ENCODE measurements at places on chromosomes 6 and 20. TPM values are rescaled to one million over a fixed set of nuclear protein-coding genes. Genes with fewer than 3 reads are reported as not detected.

LBP gene
- not detected for total RNA-seq

TNXB gene
- total RNA-seq: 8.3 TPM

FOXC1 gene
- total RNA-seq: not detected

MLIP gene
- total RNA-seq: not detected

GMEB2 gene
- 34.0 TPM for total RNA-seq

NMBR gene
- not detected for total RNA-seq

DAAM2 gene
- not detected for total RNA-seq

DNA sequence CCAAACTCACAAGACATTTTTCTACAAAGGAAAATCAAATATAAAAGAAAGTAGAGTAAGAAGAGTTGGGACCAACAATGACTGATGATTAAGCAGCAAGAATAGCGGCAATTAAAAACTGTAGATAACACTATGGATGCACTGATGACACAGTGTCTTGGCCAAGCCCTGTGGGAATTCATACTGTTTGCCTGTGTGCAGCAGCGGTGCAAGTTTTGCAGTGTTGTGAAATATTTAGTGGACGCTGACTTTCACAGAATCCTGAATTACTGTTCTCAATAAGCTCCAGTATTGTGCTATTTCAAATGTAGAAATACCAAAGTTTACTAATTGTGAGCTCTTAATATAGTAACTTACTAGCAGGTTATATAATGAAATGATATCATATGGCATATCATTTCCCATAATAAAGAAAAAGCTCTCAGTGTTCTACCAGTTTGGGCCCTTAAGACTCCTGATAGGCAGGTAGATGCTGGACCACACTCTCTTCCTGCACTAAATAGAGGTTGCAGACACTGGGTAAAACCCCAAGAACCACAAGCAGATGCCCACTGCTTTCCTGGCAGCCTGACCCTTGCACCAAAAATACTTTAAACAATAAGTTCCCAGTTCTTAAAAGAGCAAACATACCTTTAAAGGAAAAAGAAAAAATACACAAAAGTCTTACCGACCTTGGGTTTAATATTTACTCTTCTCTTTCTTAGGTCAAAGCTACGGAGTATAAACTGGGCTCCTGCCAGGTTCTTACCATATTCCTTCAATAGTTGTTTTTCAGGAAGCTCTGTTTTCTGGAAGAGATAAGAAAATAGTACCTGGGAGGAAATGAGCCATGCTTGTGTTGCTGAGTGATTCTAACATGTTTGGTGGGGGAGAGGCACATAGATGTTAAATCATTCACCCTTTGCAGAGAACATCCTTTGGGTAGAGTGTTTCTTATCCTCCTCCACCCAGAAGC, 41.6 kb downstream of the ANKEF1 start:
- DNase-seq: no peak

GRCh38 chr20:58623579-58624473, 27.3 kb upstream of the STX16 start:
- DNase-seq: no peak

DNA sequence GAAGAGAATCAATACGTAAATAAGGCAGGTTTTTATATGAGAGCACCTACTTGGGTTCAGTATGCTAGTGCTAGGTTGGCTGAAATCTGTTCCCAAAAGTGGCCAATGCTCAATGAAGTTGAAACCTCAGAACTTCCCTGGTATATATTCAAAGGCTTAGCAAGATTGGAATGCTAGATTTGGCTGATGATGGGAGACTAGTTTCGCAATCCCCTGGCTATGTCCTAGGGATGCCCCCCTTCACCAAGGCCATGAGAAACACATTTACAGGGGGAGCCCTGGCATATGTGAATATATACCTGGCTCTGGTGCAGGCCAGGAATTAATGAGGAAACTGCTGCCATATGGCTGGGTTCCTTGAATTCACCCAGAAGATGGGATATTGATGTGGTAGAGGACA, 142.4 kb upstream of the C6orf118 start:
- no peak for DNase-seq

GRCh38 chr6:120966321-120966720, 368.0 kb downstream of the TBC1D32 start:
- DNase-seq: no peak

- no peak for DNase-seq
Measured at GRCh38 chr6:33716890-33717632, 5.6 kb upstream of the UQCC2 start.

DNA sequence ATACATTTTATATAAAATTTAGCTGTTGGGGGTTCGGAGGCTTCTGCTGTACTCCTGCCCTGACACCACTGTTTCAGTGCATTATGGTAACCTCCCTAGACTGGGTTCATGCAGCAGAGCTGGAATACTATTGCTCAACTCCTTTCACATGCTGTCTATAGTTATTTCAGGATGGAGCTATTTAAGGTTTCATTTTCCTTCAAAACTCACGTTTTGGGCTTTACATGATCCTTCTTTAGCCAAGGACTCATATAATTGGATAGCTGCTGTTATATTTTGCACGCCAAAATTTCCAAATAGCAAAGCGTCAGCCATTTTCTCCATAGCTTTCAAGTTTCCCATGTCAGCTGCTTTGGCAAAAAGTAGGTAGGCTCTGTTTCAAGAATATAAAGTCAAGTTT, 76.8 kb downstream of the SEL1L2 start:
- DNase-seq: no peak

GRCh38 chr6:19851241-19852089, 14.3 kb downstream of the ID4 start:
- DNase-seq: no peak

DNA sequence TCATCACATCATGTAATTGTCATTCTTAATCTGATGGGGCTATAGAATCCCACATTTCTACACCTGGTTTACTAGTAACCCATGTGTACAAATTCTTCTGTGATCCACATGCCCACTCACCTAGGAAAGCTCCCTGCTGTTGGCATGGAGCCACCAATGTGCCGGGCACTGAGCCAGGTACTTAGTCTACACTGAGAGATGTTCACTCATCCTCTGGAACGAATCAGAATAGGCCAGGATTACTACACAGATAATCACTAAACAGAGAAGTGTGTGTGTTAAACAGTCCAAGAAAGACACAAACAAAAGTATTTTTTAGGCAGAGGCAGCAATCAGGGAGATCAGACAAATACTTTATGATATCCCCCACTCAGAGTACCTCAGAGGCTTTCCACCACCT, 193.2 kb upstream of the VGLL2 start:
- no peak for DNase-seq

DNA sequence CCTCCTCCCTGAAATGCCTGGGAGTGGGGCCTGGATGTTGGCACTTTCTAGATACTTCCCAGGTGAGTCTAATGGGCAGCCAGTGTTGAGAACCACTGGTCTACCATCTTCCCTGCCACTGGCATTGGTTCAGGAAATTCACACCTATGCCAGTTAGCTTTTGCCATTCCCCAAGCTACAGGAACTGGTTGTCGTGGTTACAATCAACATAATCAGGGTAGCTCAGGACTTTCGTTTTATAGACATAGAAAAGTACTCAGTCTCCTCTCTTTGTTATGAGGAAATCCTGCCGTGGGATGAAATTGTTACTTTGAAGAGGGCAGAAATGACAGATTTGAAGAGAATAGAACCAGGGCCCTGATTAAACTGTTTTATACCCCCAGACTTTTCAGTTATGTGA, 127.9 kb upstream of the FOXO3 start:
- no peak for DNase-seq

GRCh38 chr20:36744764-36745191, 1.1 kb downstream of the NDRG3 start:
- DNase-seq: no peak

DNA sequence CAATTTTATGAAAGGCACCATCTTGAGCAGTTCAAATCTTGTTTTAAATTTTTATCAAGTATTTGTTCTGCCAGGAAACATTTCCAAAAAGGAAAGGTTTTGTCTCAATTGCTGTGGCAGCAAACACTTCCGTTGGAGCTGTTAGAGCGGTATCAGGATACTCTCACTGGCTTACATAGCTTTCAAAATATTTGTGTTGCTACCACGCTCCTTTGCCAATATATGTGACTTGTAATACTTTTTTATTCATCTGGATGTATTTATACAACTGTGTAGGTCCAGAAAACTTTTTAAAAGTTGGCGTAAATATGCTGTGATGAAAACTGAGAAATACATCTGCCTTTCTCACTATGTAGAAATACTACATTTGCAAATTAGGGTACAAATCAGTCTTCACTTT, 37.8 kb upstream of the NHSL1 start:
- no peak for DNase-seq

DNA sequence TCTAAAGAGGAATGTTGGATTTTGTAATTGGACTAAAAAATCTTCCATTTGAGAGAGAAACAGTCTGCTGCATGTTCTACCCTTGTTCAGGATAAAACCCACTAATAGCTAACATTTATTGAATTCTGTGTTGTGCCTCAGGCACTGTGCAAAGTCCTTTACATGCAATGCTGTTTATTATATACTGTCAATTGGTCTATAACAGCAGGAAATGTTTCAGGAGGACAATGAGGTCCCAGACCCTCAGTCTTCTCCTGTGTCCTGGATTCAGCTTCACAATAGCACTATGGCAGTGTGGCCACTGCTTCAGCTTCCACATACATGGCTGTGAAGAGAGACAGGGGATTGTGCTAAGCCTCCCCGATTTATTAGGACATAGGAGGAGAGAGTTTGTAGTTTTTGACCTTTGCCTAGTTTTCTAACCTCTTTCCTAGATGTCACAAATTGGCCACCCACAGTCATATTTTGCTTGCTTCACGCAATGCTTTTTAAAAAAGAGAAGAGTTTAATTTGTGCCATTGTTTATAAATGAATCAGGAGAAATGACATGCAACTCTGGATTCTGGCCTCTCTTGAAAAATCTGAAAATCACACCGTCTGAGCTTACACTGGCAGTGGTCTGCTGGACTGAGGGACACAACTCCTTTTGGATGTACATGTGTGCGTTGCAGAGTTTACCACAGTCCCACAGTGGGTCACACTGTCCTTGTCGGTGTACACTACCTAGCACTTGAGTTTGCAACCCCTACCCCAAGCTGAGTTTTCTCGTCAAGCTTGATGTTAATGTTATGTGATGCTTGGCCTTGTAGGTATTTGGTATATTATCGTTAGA, 11.3 kb downstream of the PTPN1 start:
- no peak for DNase-seq

- DNase-seq: no peak
Measured at GRCh38 chr6:125236536-125237327, 65.0 kb downstream of the HDDC2 start.

GRCh38 chr20:62297449-62298227, 5.2 kb upstream of the ADRM1 start:
- no peak for DNase-seq

DNA sequence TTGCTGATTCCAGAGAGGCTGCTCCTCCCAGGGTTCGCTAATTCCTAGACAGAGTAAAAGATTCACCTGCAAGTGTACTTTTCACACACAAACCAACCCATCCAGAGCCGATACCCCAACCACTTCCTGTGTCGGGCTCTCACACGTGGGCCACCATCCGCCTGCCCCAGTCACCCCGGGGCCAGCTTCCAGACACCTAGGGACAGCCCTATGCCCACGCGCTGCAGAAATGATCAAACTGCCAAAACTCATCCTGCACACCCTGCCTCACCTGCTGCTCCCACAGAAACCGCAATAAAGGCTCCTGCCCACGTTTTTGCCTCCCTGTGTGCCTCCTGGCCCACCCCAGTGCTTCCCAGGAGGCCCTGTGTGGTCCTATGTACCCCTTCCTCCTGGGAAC, 59.5 kb downstream of the PSMG4 start:
- DNase-seq: peak; percentile 35

DNA sequence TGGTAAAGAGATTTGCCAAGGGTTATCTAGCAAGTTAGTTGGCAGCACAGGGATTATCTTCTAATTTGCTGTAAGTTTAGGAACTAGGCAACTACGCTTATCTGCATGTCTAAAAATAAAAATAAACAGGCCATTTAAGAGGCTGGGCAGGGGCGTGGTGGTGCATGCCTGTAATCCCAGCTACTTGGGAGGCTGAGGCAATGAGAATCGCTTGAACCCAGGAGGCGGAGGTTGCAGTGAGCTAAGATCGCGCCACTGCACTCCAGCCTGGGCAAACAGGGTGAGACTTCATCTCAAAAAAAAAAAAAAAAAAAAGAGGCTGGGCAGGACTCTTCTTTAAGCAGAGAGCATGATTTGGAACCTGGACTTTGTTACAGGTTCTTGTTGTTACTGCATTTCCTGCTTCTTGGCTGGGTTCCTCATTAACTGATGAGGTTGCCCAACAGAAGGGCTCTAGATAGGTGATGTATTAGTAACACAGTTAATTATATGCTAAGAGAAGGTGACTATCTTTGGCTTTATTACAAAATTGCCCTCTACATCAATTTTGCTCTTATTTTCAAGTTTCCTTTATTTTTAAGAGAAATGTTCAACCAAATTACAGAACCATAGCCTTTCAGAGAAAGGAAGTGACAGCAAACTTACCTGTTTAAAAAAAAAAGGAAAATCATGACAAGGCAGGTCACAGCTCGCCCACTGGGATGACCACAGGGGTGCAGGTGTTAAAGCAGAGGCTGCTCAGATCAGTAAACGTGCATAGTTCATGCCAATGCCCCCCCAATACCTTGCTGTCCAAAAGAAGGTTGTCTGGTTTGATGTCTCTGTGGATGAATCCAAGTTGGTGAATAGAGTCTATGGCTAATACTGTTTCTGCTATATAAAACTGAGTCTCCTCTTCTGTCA, 32.5 kb downstream of the STK38 start:
- DNase-seq: no peak

DNA sequence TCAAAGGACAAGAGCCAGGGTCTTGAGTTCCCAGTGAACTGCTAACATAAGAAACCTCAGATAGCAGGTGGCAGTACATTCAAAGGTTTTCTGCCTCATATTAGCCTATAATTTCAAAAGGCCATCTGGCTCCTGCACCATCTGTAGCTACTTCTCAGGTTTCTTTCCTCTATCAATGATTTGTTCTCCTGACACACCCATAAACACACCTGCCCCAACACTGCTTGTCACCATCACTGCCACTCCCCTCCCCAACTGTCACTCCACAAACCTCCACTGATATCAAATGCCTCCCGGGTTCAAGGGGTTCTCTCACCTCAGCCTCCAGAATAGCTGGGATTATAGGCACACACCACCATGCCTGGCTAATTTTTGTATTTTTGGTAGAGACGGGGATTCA, 152.7 kb upstream of the SLC22A16 start:
- no peak for DNase-seq

DNA sequence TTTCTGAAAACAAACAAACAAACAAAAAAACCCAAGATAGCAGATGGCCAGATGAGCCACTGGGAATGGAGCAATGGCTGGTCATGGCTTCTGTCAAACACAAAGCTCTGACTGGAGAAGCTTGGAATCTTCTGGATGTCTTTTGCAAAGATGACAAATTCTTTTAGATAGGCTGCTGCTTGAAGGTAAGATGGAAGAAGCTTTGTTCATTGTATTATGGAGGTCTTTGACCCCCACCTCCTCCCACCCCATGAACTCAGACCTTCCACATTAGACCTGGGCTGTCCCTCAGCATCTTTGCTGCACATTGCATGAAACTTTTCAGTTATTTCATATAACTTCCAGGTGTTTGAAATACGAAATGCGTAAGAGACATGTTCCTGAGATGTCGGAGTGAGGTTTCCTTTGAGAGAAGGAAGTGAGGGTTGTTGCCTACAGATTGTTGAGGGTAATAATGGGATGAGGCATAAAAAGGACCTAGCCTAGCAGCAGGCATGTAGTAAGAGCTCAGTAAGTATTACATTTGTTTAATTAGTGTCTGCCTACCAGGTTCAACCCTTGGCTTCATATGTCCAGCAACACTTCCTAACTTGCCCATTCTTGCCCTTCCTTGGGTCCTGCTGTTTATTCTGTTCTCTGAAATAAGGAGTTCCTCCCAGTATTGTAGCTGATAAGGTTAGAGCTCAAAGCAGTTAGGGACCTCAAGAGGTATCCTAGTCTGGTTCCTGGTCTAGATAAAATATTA, 51.4 kb upstream of the IER3 start:
- DNase-seq: no peak

GRCh38 chr6:87702589-87702945, 534 bp upstream of the AKIRIN2 start:
- DNase-seq: no peak
